ENCODE measurements at places on chromosomes 16 and 17.

DNA sequence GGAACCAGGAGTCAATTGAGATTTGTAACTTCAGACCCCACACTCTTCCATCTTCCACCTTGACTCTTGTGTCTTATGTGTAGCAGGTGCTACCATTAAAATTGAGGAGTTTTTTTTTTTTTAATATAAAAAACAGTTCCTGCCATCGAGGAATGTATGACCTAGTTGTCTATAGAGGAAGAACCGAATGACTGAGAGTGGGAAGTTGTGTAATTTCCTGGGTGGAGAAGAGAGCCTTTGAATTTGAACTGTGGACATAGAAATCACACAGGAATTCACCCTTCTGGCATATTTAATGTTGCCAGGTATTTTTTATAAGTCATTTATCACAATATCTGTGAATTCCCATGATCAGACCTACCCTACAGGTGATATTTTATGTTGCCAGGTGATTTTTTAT lies 22.0 kb downstream of the SP2 start:
- no peak for DNase-seq

- DNase-seq = no peak
These were observed at the start of gene CHRNB1 for GRCh38 chr17:7444682-7445618. TSS of gene CHRNB1 (plus strand) at chr17:7445061. CDS start at chr17:7445128, 67 bp downstream.

GRCh38 chr17:71679832-71680231 lies 441.0 kb upstream of the SOX9 start:
- no peak for DNase-seq

- no peak for DNase-seq
These were observed 47.9 kb downstream of the RABEP1 start for GRCh38 chr17:5329784-5330557.

- DNase-seq = no peak
These were observed 25.6 kb downstream of the MSI2 start for GRCh38 chr17:57281887-57282286.

All from cerebellar nuclear complex (tissue), 1 donor.